ENCODE measurements at places on chromosomes 12 and 14. TPM values are rescaled to one million over a fixed set of nuclear protein-coding genes. Genes with fewer than 3 reads are reported as not detected.

DNA sequence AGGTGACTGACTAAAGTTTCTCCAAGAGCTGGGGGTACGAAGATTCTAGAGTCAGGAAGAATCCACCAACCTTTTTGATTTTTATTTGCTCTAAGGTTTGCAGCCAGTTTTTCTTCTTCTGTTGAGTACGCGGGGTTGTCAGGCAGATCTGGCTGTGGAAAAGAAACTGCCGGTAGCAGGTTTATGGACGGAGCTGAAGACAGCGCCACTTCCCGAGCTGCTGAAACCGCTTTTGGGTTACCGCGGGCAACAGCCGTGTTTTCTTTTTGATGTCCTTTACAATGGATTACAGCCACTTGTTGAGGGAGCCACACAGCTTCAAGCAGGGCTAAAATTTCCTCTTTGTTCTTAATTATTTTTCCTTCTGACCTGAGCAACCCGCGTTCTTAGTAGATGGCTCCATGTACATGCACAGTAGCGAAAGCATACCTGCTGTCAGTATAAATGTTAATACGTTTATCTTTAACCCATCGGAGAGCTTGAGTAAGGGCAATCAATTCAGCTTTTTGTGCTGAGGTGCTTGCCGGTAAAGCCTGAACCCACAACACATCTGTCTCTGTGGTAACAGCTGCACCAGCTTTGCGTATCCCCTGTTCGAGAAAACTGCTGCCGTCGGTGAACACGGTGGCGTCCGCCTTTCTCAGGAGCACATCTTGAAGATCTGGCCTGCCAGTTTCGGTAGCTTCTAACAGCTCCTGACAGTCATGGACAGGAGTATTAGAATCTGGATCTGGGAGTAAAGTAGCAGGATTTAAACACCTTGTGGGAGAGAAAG lies 674.3 kb downstream of the TMEM121 start:
- H3K27me3 ChIP-seq: peaks cover 2% of the 10 kb centered on the region
- H3K36me3 ChIP-seq: peaks cover 4% of the 10 kb centered on the region
- no peak for DNase-seq
- no peaks in the 10 kb centered on the region for H3K4me1 ChIP-seq
- H3K27ac ChIP-seq: no peak overlapping the region

The CD163L1 gene
- total RNA-seq: 0.69 TPM

The ANKRD33 gene
- total RNA-seq: 0.31 TPM

The DBX2 gene
- not detected for total RNA-seq

DNA sequence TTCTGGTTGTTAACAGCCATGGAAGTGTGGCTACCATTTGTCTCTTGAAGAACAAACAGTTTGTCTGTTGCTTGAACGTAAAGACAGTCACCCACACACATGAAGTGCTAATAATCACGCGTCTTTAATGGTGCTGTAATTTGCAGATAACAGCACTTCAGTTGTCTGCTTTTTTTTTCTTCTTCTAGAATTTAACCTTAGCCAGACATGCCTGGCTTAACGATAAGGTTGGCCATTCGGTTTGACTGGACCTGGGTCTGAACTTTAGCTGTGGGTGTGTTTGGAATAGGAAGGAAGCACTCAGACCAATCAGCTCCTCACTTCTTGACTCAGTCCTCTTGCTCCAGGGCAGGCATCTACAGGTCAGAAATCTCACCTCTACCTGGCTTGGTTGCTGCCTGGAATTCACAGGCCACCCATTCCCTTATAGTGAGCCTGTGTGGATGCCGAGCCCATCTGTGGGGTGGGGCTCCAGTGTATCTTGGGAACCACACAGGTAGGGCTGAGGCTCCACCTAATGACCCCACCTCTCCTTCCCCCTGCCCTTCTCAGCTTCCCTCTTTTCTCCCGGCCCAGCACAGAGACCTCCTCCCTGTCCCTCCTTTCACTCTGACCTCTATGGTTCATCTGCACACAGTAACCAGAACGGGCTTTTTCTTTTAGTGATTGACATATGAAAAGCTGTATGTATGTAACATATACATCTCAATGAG lies 246.4 kb upstream of the PWP1 start:
- H3K4me3 ChIP-seq: no peak overlapping the region
- H3K27ac ChIP-seq: no peak overlapping the region
- DNase-seq: no peak
- no peaks in the 10 kb centered on the region for H3K36me3 ChIP-seq

GRCh38 chr12:91143206-91143605 lies 31.9 kb upstream of the LUM start:
- no peak for DNase-seq
- H3K27ac ChIP-seq: no peak overlapping the region
- no peaks in the 10 kb centered on the region for H3K27me3 ChIP-seq
- H3K36me3 ChIP-seq: no peaks in the 10 kb centered on the region
- H3K4me1 ChIP-seq: peaks cover 14% of the 10 kb centered on the region

- peaks cover 37% of the 10 kb centered on the region for H3K4me1 ChIP-seq
- peak within 1 kb of the TSS; percentile 95 for H3K27ac ChIP-seq
- H3K4me3 ChIP-seq: peak within 1 kb of the TSS; percentile 97
- peaks cover 32% of the 10 kb centered on the region for H3K36me3 ChIP-seq
- DNase-seq: peak; percentile 95
- H3K27me3 ChIP-seq: peaks cover 28% of the 10 kb centered on the region
Measured at GRCh38 chr12:56189099-56189917, at the start of gene SMARCC2. TSS of gene SMARCC2 (minus strand) at chr12:56189483. CDS start at chr12:56189461, 22 bp downstream.

DNA sequence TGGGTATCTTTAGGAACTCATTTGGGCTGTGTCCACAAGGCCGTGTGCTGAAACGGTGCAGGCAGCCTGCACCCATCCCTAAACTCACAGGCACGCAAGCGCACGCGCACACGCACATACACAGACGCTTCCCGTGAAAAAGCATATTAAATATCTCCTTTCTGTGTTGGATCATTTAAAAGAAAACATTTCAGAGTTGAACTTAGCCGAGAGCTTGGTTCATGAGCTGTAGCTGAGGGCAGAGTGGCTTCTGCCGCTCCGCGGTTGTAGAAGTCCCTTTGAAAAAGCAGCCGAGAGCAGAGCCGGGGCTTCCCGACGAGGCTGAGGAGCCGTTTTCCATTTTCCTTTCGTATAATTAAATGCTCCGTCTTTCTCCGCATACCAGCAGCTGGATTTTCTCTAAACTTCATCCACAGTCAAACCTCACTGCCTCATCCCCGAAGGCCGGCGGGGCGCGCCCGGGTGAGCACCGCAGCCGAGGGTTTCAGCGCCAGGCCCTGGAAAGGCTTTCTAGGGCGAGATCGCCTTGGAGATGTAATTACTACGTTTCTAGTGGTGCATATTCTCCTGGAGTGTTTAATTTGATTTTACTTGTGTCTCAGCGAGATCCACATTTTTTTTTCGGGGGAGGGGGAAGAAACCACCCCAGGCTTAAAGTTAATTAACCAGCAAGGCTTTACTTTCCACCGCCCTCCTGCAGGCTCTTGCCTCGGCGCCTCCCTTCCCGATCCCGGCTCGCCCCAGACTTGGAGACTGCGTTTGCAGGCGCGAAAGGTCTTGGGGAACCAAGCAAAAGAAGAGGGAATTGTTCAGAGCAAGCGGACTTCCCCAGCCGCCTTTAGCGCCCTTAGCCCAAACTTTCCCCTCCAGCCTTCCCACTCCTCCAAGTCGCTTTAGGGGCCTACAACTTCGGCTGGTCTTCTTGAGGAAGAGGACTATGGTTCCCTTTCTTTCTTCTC lies 3.0 kb upstream of the HOXC13 start:
- no peak overlapping the region for H3K27ac ChIP-seq
- peaks cover 17% of the 10 kb centered on the region for H3K4me1 ChIP-seq
- DNase-seq: no peak
- H3K36me3 ChIP-seq: peaks cover 8% of the 10 kb centered on the region

- H3K4me1 ChIP-seq: no peaks in the 10 kb centered on the region
- H3K27me3 ChIP-seq: peaks cover 2% of the 10 kb centered on the region
- H3K27ac ChIP-seq: no peak overlapping the region
- H3K36me3 ChIP-seq: no peaks in the 10 kb centered on the region
- DNase-seq: no peak
Measured at GRCh38 chr14:61636779-61637178, 58.5 kb upstream of the HIF1A start.

The PRB2 gene
- total RNA-seq: not detected

The RPL10L gene
- not detected for total RNA-seq

The A2ML1 gene
- not detected for total RNA-seq

GRCh38 chr12:92912052-92912451 lies 17.0 kb downstream of the EEA1 start:
- no peak for DNase-seq
- H3K27ac ChIP-seq: no peak overlapping the region
- H3K4me3 ChIP-seq: no peak overlapping the region
- peaks cover 4% of the 10 kb centered on the region for H3K36me3 ChIP-seq
- no peaks in the 10 kb centered on the region for H3K27me3 ChIP-seq
- H3K4me1 ChIP-seq: peaks cover 5% of the 10 kb centered on the region

The KCNMB4 gene
- 17.4 TPM for total RNA-seq

- H3K27me3 ChIP-seq: peaks cover 4% of the 10 kb centered on the region
- H3K36me3 ChIP-seq: peaks cover 11% of the 10 kb centered on the region
- H3K4me3 ChIP-seq: no peak overlapping the region
- H3K27ac ChIP-seq: no peak overlapping the region
Measured at GRCh38 chr12:43011383-43011926, 421.9 kb upstream of the PRICKLE1 start.
